Astrocyte (in vitro differentiated cells and primary cell): ENCODE measurements at places on chromosomes 3 and 15.
A peak's percentile ranks its signal among the peaks of the same experiment; 100 is the strongest.

GRCh38 chr15:74780523-74781430, 1.1 kb upstream of the CSK start:
- no peak for DNase-seq

DNA sequence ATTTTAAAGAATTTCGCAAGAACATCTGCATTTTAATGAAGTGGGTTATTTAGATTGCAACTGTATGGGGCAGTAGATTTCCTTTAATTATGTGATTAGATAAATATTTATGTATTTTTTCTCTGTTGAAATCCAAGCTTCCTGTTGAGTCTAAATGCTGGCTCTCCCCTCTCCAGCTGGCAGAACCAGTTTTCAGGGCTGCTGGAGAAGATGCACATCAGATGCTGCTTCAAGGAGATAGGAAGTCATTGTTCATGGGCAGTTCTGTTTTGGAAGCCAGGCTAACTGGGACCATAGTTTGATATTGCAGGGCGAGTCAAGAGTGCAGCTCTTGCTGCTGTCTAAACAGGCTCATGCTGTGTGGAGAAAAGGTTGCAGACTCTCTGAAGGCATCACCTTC, 97.4 kb downstream of the SLC9A9 start:
- no peak for DNase-seq

- no peak for DNase-seq
Measured at GRCh38 chr15:88469321-88469720, 1.8 kb downstream of the MRPS11 start.

DNA sequence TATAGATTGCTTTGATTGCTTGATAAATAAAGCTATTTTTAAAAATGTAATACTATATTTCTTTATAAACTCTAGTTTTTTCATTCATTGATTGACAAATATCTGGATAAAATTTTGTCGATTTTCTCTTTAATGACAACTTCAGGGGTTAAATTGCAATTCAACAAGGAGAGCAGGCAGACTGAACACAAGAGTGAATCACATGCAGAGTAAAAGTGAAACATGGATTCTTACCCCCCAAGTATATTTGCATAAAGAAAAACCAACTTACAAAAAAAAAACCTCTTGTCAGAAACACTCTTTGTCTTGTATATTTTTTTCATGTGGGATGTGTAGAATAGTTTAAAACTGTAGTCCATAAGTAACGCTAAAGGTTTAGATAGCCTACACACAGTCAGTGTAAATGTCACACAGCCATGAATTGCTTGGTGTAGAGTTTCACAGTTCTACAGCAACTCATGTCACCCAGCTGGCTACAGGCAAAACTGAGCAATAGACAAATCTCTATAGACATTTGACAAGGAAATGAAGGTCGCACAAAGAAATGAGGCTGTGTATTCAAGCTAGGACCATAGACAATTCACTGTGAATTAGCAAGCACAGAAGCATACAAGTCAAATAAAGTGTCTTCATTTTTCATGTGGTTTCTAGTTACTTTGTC, 141.6 kb downstream of the THRB start:
- DNase-seq = no peak

DNA sequence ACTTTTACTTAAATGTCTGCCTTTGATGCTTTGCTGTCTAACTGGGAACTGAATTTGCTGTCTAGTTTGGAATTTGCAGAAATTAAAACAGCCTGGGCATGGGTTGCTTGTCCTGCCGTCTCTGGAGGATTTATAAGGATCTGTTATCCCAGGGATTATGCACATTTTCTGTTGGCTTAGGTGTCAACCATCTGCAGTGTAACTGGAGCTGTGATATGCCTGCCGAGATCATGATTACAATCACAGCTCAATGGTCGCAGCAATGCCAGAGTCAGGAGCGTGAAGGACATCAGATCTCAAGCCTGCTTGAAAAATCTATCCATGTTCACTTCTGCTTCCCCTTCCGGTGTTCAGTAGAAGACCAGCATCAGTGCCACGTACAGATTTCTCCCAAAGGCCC, 41.8 kb upstream of the SETMAR start:
- DNase-seq = no peak

DNA sequence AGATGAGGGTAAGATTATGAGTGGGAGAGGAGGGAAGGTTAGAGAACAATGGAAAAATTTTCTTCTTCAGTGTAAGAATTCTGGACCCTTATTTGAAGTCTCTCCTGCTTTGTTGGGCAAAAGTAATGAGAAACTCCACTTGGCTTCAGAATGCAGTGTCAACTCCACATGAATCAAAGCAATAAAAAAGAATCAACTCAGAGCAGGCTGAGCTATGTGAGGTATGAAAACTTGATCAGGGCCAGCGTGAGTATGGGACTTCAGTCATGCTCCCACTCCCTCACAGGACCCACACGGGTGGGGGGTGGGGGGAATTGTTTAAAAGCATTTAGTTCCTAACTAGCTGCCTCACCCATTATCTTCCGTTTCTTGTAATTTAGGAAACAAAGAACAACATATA, 502.2 kb downstream of the PDCD6IP start:
- no peak for DNase-seq

- DNase-seq = peak; percentile 55
Measured at GRCh38 chr3:66403323-66403990, 97.4 kb downstream of the LRIG1 start.
